AG08395 (cell line): ENCODE measurements at places on chromosomes 7 and 10.
A peak's percentile ranks its signal among the peaks of the same experiment; 100 is the strongest.

- peak; percentile 26 for DNase-seq
Observed at GRCh38 chr10:90993340-90993739, 72.5 kb upstream of the ANKRD1 start.

DNA sequence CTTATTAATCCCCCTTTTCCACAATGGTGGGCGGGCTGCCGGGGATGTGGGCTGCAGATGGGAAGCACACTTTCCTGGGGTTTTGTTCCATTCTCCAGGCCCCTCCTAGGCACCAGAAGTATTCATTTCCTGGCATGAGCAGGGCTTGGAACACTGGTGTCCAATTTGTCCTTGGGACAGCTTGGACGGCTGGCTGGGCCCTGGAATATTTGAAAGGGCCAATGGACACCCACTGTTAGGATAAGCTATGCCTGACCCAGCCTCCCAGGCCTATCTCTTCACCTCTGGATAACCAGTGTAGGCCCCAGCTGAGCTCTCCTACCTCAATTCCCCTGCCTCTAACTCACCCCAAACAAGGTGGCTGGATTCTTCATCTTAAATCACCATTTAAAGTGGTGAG lies 354.9 kb downstream of the PTEN start:
- no peak for DNase-seq

DNA sequence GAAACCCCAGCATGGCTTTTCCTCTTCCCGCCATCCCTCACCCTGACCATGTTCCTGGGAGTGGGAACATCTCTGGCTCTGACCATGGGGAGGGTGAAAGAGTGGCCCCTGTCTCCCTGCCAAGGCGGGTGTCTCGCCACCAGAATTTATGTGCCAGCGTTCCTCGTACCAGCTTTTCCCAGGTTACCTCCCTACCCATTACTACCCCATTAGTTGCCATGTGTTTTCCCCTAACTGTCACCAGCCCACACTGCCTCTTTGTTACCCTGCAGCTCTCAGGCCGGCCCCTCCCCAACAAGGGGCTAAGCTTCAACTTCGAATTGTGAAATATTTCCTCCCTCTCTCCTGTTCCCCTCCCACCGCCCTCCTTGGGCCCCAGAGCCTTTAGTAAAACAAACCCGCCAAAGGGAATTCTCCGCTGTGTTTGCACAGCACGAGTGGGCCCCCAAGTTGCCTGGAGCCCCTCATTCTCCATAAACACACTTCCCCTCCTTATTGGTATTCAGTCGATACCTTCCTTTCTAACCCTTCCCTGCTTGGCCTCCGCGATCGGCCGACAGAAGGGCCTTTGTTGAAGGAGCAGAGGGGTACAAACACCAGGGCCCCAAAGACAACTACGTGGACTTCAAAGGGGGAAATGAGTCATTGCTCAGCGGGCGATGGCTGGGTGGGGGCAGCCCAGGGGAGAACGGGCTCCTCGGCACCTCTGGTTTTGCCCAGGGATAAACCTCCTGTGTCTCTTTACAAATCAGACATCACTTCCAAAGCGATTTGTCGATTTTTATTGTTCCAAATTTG lies 45.5 kb downstream of the SLIT1 start:
- DNase-seq, result no peak

GRCh38 chr7:29484280-29484679 lies 79.4 kb upstream of the PRR15 start:
- no peak for DNase-seq

DNA sequence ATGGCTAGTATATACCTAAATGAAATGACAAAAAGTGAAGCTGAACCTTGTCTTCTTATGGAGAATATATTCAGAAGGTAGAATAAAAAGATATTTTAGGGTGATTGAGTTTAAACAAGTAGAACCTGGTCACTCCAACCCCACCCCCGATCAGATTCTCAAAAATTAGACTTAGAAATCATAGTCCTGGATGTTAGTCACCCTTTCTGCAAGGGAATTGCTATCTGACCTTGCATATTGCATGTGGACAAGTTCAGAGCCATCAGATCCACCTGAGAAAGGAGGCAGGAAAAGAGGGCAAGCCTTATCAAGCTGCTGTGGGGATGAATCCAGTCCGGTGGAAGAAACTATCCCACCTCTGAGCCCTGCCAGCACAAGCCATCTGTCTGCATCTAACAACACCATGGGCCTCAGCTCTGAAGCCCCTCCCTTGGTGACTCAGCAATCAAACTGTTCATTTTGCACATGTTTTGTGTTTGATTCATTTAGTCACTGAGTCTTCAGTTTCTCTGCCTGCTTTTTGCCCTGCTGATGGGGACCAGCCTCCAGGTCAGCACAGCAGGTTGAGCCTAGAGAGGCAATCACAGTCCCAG lies 727.3 kb downstream of the AUTS2 start:
- DNase-seq, result peak; percentile 84

DNA sequence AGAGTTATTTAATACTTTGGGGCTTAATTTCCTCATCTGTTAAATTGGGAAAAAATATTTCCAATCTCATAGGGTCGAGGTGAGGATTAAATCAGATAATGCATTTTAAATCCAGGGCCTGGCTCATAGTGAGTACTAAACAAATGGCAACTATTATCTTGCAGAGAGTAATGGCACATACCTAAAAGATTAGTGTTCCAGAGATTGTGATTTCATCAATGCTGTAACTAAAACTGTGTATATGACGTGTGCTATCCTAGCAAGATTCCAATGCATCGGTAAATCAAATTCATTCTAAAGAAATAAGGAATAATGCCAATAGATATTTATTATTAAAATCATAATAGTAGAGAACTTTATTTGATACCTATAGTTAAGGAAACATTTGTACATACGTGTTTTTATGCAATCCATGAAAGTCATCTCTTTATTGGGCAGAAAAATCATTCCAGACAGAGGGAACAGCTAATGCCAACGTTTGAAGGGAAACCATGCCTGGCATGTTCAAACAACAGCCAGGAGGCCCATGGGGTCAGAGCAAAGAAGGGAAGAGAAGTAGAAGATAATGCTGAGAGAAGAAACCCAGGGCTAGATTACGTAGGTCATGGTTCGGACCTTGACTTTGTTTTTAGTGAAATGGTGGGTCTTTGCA lies 174.8 kb upstream of the AGR3 start:
- peak; percentile 38 for DNase-seq
